Renal cortical epithelial cell (primary cell): ENCODE measurements at places on chromosomes 2 and 18.
A peak's percentile ranks its signal among the peaks of the same experiment; 100 is the strongest.

DNA sequence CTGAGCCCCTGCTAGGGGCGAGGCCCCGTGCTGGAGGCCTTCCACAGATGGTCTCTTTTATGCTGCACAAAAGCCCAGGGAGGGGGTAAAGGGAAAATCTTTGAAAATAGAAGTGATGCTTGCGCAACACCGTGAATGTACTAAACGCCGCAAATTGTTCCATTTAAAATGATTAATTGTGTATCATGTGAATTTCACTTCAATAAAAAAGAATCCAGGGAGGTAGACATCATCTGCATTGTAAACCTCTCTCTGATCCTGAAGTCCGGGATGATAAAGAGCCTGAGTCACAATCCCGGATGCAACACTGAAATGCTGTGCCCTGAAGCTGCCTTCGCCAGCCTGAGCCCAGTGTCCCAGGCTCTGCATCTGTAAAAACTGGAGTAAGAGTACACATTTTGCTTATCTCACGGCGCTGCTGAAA, 107.7 kb upstream of the PPP1CB start:
- peak; percentile 43 for DNase-seq

DNA sequence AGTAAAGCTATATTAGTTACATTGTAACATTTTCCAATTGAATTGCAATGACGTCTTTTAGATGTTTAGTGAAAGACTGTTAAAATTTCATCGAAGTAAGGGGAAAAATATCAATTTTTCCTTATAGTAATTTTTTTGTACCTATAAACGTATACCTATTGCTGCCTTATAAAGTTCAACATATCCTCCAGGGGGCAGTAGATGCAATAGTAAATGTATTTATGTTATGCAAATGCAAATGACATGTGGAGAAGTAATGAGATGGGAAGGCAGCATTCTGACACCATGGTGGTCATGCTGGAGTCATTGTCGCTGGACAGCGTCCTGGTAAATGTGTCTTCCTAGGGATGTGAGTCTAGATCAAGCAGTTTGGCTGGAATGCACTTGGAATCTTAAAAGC, 38.7 kb downstream of the MSTN start:
- peak; percentile 45 for DNase-seq

DNA sequence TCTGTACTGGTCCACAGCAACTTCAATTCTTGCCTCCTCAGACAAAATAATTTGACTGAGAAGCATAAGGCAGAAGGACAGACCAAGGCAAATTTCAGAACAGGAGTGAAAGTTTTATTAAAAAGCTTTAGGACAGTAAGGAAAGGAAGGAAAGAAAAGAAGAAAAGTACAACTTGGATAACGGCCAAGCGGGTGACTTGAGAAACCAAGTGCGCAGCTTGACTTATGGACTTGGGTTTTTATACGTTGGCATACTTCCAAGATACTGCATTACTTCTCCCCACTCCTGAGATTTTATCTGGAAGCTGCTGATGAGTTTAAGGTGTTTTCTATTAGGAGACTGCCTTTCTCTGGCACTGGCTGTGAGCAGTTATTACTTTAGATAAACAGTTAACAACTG, 64.7 kb downstream of the CCDC178 start:
- DNase-seq = no peak

- no peak for DNase-seq
These were observed at the start of gene INPP5D for GRCh38 chr2:233059797-233060500. Gene INPP5D, plus strand, starts transcription at chr2:233060342. Its CDS starts 137 bp downstream, at chr2:233060479.

- no peak for DNase-seq
These were observed 111.7 kb downstream of the ANKRD44 start for GRCh38 chr2:197198890-197199289.

DNA sequence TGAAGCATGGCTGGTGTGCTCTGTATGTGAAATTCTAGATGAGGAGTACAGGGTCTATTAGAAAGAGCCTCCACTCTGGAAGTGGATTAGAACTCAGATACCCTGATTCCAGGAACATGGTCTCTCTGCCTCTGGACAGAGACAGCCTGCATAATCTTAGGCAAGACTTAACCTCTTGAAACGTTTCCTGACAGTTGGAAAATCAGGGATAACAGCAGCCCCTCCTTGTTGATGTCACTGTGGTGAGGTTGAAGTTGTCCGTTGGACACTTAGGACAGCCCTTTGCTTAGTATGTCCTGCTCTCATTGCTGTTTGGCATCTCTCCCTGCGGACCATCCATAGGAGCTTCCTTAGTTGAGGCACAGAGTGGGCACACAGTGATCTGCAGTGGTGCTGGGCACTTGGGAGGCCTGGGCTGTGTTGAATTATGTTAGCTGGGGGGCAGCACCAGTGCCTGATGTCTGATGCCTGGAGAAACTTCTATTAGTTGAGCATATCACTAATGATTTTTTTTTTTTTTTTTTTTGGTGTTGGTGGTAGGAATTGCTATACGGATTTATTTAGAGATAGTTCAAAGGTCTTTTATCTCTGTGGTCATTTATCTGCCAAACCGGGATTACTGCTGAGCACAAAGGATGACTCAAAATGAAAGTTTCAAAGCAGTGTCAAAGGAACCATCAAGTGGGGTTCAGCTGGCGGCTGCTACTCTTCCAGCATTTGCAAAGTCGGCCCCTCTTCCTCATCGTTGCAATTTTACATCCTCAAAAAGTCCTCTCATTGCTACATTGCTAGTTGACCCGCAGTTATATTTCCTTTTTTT, 28.8 kb downstream of the SETBP1 start:
- DNase-seq = no peak

GRCh38 chr2:77479395-77479794, 42.8 kb downstream of the LRRTM4 start:
- DNase-seq = peak; percentile 15

DNA sequence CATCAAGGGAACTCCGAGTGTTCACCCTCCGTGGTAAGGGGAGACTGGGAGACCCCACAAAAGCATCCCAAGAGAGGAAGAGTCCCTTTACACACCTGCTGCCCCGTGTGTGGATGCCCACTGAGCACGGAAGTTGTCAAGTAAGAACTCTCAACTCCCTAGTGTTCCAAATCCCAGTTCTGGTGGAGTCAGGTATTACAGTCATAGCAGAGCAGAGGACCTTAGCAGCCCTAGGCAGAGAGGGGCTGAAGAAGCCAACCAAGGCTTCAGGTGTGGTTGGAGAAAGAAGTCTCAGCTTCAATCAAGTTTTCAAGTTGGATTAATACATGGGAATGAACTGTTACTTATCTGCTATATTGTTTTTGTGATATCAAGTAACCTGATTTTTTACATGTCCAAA, 512.5 kb downstream of the RNF144A start:
- no peak for DNase-seq

GRCh38 chr2:165618806-165619205, 149.3 kb downstream of the CSRNP3 start:
- no peak for DNase-seq

DNA sequence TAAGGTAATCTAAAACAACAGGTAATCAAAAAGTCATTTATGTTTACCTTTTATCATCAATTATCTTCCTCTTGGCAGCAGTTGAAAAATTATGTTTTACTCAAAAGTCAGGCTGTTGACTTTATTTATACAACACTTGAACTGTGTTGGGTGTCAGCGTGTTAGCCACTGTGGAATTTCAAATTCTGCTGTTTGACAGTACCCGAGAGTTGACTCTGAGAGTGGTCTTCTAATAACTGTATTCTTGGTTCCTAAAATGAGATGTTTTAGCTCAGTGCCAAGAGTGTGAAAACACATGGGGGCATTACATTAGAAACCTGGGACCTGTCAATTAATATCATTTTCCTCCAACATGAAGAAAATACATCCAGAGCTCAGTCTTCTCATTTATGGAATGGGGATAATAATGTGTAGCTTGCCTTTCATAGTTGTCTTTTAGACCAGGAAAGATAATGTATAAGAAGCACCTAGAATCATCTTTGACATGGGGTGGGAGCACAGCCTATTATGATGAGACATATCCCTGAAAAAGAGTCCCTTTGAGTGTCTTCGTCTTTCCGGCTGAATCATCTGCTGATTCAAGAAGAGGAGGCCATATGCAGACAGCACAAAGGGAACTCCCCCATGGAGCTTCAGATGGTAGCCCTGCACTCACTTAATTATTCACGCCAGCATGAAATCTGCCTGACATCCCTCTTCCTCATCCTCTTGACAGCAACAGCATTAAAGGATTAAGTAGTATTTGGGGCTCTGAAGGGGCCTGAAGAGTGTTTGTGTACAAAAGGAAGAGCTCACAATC, 89.1 kb downstream of the AFF3 start:
- no peak for DNase-seq

DNA sequence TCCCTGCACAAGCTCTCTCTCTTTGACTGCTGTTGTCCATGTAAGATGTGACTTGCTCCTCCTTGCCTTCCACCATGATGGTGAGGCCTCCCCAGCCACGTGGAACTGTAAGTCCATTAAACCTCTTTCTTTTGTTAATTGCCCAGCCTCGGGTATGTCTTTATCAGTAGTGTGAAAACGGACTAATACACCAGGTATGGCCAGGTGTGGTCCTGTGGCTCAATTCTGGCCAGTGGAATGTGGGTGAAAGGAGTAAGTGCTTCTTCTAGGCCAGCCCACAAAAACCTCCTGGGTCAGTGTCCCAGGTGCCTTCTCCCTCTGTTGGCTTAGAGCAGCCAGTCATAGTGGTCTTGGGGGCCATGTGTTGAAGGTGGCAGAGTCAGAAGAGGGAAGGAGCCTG, 57.0 kb downstream of the PRKCE start:
- DNase-seq = no peak

DNA sequence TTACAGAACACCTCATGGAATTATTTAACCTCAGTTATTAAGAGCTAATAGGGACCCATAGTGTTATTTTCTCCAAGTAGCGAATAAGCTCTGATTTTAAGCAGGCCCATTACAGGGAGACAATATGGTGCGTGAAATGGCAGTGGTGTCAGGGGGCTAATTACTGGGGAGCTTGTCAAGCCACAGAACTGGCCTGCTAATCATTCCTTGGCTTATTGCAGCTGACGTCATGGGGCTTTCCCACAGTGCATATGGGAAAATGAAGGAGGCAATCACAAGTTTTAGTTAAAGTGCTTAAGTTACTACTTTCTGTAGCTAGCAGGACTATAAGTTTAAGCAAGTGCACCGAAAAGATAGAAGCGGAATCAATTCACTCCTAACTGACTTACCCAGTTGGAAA, 262.5 kb downstream of the TGIF1 start:
- DNase-seq = no peak

- DNase-seq = no peak
These were observed 24.3 kb upstream of the FAP start for GRCh38 chr2:162267496-162267895.

GRCh38 chr2:7857904-7858303, 824.0 kb upstream of the ID2 start:
- DNase-seq = no peak

DNA sequence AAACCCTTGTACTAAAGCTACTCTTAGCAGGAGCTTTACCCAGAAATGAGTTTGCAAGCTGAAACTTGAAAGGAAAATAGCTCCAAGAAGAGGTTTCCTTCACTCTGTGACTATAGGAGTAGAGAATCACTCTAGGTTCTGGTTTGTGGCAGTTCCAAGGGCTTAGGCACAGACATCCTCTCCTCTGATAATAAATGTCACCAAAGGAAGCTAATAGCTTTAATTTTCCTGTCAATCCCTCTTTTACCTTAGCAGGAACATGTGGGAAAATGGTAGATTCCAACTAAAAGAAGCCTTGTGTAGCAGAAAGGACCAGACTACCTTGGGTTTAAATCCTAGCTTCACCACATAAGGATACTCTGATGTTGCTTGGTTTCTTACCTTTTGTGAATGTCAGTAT, 104.0 kb downstream of the FSHR start:
- no peak for DNase-seq

GRCh38 chr2:96537734-96538486, 1.4 kb downstream of the ARID5A start:
- no peak for DNase-seq

GRCh38 chr18:42183746-42184145, 228.7 kb downstream of the PIK3C3 start:
- DNase-seq = peak; percentile 97

GRCh38 chr2:112343827-112344585, 68.6 kb downstream of the ZC3H6 start:
- DNase-seq = no peak

GRCh38 chr2:7825591-7826312, 856.1 kb upstream of the ID2 start:
- DNase-seq = peak; percentile 96

GRCh38 chr2:27431395-27431794, 3.0 kb downstream of the NRBP1 start:
- peak; percentile 50 for DNase-seq

DNA sequence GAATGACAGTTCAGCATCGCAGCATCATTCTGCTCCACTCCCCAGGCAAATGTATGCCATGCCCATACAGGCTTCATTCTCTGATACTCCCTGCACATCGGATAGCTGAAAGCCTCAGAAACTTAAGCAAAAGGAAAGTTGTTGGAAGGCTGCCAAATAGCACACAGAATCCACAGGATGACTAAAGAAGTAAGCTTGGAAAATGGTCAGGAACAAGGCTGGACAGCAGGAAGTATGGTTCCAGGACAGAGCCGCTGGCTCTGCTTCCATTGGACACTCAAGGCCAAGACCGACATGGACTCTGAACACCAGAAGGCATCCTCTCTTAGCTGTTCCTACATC, 256.5 kb downstream of the CDH20 start:
- DNase-seq = peak; percentile 58

GRCh38 chr2:186546846-186547245, 43.0 kb upstream of the ITGAV start:
- DNase-seq = peak; percentile 70

GRCh38 chr2:74530239-74531187, 780 bp downstream of the HTRA2 start:
- DNase-seq = no peak

- no peak for DNase-seq
These were observed 15.9 kb downstream of the CENPA start for GRCh38 chr2:26801796-26802195.

DNA sequence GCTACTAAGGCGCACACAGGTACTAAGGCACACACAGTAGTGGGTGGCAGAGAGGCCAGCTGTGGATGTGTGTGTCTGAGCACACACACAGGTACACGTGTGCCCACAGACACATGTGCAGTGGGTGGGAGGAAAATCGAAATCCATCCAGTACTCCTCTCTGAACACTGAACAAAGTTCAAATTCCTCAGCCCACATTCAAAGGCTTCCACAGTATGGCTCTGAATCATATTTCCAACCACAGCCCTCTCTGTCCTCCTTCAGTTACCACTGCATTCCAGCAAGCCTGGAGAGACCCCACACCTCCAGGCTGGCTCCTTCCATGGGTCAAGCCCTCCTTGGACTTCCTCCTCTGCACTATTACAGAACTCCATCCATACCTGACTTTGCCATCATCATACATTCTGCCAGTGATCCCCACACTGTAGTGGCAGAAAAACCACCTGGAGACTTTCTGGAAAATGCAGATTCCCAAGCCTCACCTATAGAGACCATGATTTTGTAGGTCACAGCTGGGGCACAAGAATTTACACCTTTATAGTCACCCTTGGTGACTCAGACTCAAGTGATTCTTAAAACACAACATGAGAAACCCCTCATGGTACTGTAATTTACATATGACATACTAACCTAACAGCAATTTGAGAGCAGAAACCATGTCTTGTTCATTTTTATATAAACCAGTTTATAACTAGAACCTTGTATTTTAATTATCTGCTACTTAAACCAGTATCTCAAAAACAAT, 31.4 kb downstream of the EPG5 start:
- peak; percentile 85 for DNase-seq

- no peak for DNase-seq
These were observed 419.3 kb downstream of the SPAG16 start for GRCh38 chr2:213703406-213704098.

- peak; percentile 30 for DNase-seq
These were observed 493.1 kb downstream of the SOCS6 start for GRCh38 chr18:70781860-70782453.

GRCh38 chr2:18117592-18117991, 239.1 kb downstream of the KCNS3 start:
- DNase-seq = peak; percentile 50

GRCh38 chr18:37689841-37690240, 124.2 kb upstream of the CELF4 start:
- no peak for DNase-seq
